ENCODE measurements at places on chromosomes 11 and 22.

DNA sequence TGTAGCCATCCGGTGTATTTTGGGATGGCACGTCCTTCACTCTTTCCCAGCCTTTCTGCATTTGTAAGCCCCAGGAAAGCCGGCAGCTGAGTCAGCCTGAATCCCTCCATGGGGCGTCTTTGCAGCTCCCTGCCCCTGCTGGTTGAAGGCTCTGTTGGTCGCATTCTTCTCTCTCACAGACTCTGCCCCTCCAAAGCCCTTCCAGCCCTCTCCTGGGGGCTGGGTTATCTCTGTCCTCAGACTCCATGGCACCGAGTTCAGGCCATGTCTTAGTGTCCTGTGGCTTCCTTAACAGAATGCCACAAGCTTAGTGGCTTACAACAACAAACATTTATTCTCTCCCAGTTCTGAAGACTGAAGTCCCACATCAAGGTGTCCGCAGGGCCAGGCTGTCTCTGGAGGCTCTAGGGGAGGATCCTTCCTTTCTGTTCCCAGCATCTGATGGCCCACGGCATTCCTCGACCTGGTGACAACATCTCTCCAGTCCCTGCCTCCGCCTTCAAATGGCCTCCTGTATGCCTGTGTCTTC is 62.2 kb downstream of the BCR start:
- no peak for DNase-seq

DNA sequence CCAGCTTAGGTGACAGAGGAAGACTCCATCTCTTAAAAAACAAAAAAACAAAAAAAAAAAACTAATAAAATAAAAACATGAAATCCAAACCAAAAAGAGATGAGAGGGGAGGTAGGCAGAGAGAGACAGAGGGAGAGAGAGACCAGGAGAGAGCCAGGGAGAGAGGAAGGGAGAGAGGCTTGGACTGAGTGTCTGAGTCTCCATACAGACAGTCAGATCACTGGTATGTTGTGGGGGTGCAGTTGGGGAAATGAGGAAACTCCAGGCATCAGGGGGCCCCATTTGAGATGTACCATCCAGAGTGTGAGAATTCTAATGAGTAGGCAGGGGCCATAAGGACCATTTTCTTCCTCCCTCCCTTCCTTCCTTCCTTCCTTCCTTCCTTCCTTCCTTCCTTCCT is 53.1 kb upstream of the SEPTIN5 start:
- no peak for DNase-seq

GRCh38 chr11:32231909-32232493 is 141.1 kb downstream of the RCN1 start:
- no peak for DNase-seq

DNA sequence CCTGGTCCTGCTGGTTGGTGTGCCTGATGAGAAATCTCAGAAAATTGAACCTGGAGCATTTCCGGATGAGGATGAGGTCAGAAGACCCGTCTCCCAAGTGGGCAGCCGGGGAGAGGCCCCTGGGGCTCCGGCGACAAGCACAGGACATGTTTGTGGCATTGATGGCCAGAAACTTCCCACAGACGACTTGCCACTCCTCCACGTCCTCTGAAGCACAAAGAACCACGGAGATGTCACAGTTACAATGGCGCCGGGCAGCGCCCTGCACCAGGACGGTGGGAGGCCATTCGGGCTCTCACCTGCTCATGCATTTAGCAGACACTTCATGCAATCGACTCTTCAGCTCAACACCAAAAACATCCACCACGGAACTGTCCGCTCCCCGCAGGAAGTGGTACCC is 46.5 kb downstream of the CERK start:
- DNase-seq: no peak

GRCh38 chr11:3807909-3808860 is at the start of gene PGAP2:
TSS of gene PGAP2 (plus strand) at chr11:3808560. CDS start at chr11:3811260, 2,700 bp downstream.
- no peak for DNase-seq

All from CMK (cell line).